ENCODE measurements at places on chromosomes 13 and 19. TPM values are rescaled to one million over a fixed set of nuclear protein-coding genes. Genes with fewer than 3 reads are reported as not detected.
A peak's percentile ranks its signal among the peaks of the same experiment; 100 is the strongest.

ZNF134 gene
- 10.2 TPM for polyA plus RNA-seq

SSC5D gene
- polyA plus RNA-seq: 25.7 TPM

NFIX gene
- 85.1 TPM for polyA plus RNA-seq

IFNL3 gene
- not detected for polyA plus RNA-seq

TNNI3 gene
- 3.1 TPM for polyA plus RNA-seq

OSCAR gene
- 0.71 TPM for polyA plus RNA-seq

C19orf12 gene
- 25.9 TPM for polyA plus RNA-seq

CATSPERD gene
- polyA plus RNA-seq: not detected

GRCh38 chr13:100883453-100883852 lies 208.9 kb upstream of the TMTC4 start:
- peak; percentile 3 for DNase-seq

DNA sequence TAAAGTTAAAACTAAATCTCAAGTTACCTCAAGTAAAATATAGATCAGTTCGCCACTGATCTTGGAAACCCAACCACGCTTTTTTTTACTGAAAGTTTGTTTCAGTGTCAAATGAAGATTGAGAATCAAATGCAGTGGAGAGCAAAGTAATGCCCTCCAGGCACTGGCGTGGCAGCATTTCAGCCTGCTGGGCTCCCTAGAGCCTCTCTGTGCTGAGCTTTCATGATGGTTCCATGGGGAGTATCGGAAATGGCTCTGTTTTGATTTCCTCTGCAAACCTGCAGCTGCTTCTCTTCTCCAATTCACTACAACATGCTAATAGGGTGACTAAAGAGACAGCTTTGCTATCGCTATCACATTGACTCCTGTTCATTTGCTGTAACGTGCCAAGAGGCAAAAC lies 141.6 kb downstream of the FGF14 start:
- no peak for DNase-seq

DNA sequence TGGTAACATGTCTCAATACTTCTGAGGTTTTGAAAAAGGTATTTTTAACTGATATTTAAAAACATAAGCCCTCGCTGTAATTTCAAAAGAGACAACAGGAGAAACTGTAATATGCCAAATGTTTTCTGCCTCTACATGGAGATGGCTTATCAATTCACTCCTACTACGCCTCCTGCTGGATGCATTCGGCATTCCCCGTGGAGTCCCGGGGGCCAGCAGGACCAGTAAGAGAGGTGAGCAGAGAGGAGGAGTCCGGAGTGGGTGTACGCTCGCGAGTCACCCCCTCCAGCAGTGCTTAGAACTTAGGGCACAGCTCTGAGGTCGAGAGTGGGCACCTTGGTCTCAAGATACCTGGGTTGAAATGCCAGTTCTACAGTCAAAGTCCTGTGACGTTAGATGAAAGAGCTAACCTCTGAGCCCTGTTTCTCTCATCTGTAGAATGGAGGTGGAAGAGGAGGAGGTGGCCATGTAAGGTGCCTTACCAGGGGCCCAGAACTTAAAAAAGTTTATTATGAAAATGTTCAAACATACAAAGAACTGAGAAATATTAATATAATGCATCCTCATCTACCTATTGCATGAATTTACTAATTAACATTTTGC lies 110.2 kb downstream of the STK24 start:
- DNase-seq: no peak

DNA sequence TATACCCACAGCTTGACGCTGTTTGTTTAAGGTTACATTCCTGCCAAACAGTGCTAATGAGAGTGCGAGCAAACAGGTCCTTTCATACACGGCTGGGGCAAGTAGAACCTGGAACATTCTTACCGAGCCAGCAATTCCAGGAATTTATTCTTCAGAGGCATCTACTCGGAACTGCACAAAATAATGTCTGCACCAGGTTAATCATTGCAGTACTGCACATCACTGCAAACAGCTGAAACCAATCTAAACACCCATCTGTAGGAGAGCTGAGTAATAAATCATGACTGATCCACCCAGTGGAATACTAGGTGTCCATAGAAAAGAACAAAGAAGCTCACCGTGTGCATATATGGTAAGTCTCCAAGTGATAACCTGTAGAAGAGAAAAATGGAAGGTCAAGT lies 1.2 kb upstream of the ZNF579 start:
- DNase-seq: no peak

DNA sequence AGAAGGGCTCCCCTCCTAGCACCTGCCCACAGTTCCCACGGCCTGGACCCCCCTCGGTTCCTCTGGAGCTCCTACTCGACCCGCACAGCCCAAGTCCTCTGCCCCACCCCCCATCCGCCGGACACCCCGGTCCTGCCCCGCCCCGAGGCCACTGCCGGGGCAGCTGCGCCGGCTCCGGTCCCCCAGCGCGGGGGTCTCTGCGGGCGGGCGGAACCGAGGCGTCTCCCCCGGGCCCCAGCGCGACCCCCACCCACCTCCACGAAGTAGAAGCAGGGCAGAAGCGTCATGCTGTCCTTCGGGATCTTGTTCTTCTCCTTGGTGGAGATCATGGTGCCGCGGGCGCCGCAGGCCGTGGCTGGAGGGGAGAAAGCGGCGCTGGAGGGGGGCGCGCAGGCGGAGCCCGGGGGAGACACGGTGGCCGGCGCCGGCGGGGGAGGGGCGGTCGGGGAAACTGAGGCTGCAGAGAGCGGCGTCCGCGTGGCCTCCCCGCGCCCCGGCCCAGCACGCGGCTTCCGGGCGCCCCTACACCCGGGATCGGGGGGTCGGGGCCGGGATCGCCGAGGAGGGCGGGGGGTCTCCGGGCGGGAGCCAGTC lies 427 bp downstream of the PLPPR3 start:
- DNase-seq: peak; percentile 15

DNA sequence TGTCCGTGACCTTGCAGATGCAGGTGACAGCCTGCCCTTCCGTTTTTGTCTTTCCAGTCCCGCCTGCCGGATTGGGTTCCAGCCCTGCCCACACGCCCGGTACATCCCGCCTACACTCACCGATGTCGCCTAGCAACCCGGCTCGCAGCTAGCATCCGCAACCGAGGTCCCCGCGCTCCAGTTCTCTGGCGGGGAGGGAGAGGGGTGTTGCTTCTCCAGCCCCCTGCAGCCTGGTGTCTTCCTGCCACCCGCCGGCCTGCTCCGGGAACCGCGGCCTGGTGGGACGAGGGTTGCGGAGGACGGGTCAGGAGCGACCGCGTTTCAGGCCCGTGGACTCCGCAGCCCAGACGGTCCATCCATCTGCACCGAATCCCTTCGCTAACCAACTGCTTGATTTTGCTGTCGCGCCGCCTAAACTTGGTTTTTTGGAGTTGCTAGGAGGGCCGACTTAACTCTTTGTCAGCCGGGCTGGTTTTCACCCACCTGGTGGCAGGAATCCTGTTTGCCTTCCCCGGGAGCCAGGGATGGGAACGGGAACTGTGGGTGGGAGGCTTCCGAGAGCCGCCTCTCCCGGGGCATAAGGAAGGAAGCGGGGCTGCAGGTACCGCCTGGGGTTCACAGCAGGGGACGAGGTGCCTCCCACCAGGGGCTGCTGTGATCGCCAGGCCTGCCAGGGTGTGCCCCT lies 15.4 kb upstream of the MATK start:
- DNase-seq: peak; percentile 62

- no peak for DNase-seq
These were observed 453.3 kb downstream of the DIAPH3 start for GRCh38 chr13:59710416-59710815.

DNA sequence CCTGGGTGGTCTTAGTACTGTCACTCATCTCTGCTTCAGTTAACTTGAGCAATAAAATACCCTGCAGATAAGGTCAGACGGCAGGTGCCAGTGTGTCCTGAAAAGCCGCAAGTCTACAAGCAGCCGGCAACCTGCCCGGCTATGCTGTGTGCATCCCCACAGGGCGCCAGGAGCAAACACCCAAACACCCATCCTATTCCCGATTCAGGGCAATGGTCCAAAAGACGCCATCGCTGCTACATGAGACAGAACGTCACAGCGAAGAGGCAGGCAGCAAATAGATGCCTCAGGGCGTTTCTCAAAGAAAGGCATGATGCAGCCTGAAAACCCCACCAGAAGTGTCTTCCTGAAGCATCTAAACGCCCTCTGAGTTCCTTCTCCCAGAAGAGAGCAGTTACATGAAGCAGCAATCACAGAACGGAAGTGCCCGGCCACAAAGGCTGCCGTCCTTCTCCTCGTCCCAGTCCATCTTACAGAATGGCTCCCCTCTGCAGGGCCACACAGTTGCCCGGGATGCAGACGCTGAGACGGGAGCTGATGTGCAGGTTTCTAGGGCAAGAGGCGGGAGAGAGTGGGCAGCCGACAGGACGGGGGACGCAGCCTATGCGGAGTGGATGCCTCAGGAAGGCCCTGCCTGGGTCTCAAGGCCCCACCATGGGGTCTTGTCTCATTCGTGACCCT lies 35.1 kb downstream of the RASA3 start:
- DNase-seq: no peak

GRCh38 chr19:17394891-17395415 lies 957 bp upstream of the CCDC194 start:
- DNase-seq: peak; percentile 77

DNA sequence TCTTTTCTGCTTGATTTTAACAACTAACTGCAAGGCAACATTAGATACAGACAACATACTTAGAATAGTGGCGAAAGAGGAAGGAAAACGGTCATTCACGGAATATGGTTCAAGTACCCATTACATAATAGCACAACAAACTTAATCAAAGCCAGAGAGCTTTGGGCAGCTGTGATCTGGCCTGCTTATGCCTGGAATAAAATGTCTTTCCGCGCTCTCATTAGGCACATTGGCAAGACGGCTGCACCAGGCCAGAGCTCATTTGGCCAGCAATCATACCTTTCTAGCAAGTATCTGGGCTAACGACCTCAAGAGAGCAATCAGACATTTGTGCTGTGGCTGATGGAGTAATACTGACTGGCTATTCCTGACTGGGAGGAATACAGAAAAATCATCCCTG lies 112.8 kb downstream of the NALCN start:
- peak; percentile 30 for DNase-seq

- no peak for DNase-seq
These were observed 2.7 kb downstream of the LSR start for GRCh38 chr19:35251456-35251855.

All from muscle of leg (tissue), 16 donors.